Stimulated activated CD8-positive, alpha-beta memory T cell treated with anti-CD3 and anti-CD28 coated beads, Interleukin-15, amount 100 ng/mL, for 48 hours (primary cell): ENCODE measurements at places on chromosomes 5 and 9.

DNA sequence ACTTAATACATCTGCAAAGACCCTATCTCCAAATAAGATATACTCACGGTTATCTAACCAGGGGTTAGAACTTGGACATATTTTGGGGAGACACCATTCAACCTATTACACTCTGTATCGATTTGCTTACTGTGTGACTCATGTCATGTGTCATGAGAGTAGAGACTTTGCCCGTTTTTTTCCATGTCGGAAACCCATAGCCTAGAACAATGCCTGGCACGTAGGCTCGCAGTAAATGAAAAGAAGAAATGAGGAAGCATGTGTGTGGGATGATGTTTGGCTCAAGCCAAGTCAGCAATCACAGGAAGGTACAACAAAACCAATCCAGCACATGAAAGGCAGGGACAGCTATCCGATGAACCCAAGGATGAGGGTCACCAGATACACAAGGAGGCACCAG lies 94.6 kb upstream of the DNAH5 start:
- no peak for DNase-seq

GRCh38 chr9:99663856-99664255 lies 157.8 kb upstream of the NR4A3 start:
- no peak for DNase-seq

DNA sequence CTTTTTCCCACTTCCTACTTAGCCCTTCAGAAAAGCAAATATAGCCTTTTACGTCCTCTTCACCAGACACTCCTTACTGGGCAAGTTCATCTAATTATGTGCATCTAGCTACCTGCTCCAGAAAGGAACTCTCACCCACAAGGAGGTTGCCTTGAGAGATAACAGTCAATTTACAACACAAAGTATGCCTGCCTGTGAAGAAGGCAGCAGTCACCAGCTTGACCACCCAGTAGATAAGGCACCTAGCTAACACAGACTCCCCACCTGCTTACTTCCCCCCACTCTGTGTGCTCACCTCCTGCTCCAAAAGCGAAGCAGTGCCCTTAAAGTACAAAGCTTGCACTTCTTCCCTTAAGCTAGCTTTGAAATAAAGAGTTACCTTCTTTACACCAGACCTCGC lies 111.7 kb upstream of the MRPS30 start:
- DNase-seq, result no peak

GRCh38 chr5:125348221-125348692 lies 601.8 kb upstream of the ZNF608 start:
- no peak for DNase-seq

- no peak for DNase-seq
These were observed 102.2 kb upstream of the STC2 start for GRCh38 chr5:173430394-173430793.

GRCh38 chr5:75275756-75276155 lies 39.1 kb upstream of the ANKRD31 start:
- DNase-seq, result no peak

DNA sequence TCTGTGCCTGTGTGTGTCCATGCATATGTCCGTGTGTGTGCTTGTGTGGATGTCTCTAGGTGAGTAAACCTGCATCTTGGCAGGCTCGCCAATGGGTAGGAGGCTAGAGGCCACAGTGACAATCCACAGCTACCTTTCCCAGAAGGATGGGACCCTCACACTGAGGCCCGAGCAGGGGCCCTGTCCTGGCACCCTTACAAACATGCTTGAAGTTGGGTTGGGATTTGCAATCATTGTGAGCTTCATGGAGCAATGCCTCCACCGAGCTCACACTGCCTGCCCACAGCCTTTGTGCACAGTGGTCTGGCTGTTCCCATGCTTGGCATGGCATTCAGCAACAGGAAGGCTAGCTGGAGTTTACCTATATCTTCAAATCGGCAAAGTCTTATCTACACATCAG lies 311.1 kb upstream of the IRX1 start:
- DNase-seq, result no peak

DNA sequence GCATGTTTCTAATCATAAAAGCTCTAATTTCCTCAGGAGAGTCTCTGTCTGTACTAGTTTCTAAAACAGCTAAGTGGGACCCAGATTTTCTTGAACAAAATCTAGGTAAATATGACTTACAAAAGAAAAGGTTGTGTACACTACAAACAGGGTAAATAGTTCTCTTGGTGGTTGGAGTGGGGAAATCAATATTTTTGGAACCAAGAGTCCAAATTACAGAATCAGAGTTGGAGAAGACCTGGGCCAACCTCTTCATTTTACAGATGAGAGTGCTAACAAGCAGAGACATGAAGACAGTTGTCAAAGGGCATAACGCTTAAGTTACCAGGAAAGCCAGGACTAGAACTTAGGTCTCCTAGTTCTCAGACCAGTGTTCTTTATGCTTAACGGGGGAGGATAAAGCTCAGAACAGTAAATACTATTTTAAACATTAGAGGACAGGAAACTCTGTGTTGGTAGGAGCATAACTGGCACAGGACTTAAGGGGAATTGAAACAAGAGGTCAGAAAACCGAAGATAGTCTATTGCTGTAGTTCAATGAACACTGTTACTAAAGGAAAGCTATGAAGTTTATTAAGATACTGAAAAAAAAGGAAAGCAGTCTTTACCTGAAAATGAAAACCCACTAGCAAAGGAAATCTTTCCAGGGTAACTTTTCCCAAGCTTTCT lies 9.3 kb upstream of the GOLGA1 start:
- no peak for DNase-seq

GRCh38 chr5:139749242-139749641 lies 46.4 kb upstream of the PSD2 start:
- no peak for DNase-seq
